IPS-NIHi11 (cell line): ENCODE measurements at places on chromosomes 1 and 21.

GRCh38 chr1:28560886-28561285 lies 8.0 kb downstream of the TRNAU1AP start:
- no peak for DNase-seq

DNA sequence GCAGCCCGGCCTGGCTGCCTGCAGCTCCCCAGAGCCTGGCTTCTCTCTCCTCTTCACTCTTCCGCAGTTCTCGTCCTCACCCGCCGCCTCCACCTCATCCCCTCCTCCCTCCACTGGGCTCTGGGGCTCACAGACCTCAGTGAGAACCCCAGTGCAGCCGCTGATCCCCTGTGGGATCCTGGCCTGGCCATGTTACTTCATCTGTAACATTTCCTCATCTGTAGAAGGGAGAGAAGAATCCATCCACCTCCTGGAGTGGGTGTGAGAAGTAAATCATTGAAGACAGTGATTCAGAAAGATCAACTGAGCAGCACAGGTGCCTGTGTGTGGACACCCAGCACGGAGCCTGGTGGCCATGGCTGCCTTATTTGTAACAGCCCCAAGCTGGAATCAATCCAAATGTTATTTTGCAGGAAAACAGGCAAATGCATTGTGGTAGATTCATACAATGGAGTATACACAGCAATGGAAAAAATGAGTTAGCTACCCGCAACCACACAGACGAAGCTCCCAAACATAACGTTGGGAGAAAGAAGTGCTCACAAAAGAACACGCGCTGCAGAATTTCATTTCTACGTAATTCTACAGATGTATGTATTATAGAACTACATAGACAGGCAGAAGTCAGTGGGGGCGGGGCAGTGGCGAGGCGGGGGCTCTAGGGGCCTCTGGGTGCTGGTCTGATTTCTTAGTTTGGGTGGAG lies 8.7 kb downstream of the LAPTM5 start:
- no peak for DNase-seq

DNA sequence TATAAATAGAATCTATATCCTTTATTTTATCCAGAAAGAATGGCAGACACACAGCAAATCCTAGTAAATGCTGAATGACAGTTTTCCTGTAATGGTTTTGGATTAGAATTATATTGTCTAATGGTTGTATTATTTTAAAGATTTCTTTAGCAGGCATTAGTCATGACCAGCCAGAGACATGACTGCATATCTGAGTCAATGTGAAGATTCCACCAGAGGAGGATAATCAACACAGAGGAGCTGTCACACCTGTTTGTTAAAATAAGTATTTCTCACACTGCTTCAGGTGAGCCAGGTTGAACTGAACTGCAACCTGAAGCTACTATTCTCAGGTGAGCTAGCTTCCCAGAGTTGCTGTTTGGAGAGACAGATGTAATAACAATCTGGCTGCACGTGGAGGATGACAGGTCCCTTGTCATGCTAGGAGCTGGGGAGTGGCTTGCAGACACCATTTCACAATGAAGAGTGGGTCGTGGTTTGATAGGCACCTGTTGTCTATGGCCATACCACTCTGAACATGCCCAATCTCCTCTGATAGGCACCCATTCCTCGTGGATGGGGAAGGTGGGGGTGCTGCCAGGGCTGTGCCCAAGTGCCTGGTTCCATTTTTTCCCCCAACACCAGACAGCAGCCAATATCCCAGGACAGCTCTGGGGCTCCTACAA lies 94.3 kb downstream of the KCNJ6 start:
- no peak for DNase-seq

DNA sequence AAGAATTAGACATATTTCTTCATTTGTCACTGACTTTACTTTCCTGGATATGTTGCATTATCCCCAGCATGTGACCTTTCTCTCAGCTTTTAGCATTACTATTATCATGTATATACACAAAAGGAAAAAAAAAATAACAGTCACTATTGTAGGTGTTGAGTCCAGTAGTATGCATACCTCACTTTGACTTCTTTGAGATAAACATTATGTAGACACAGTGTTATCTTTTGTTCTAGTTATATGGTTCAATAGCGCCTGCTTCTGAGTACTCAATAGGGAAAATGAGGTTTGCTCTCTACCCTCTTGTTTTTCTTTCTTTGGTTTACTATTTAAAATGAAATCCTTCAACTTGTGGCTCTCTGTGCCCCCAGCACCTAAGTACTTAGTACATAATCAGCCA lies 409.6 kb upstream of the PKN2 start:
- DNase-seq: no peak

- no peak for DNase-seq
Measured at GRCh38 chr1:157278383-157279137, 140.4 kb upstream of the ETV3 start.

DNA sequence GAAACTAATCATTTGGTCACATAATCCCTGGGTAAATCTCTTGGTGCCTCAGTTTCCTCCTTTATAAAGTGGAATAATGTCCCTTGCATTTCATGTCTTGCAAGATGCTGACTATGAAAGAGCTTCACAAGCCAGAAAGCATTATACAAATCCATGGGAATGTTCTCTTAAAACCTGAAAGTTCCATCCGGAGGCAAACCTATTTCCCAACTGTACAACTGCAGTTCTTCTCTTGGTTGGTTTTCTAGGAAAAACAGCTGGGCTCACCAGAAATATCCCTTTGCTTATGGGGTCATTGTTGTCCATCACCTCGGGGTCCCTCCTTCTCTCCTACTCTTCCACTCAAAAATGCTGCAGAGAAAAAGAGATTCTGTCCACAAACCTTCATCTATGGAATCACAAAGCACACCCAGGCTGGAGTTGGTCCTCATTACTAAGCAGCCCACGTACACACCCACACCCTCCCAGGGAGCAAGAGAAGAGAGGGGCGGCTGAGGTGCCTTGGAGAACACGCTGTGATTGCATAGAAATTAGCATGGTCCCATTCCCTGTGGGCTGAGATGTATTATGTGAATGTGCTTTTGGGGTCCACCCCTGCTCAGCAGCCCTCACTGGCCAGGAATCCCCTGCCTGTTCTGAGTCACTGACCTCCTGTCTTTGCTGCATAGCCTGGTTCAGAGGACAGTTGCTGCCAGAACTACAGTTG lies 5.0 kb upstream of the PLXNA2 start:
- no peak for DNase-seq

- no peak for DNase-seq
Measured at GRCh38 chr1:72006092-72006491, 276.2 kb downstream of the NEGR1 start.

GRCh38 chr1:238465449-238465848 lies 574.7 kb upstream of the ZP4 start:
- no peak for DNase-seq

GRCh38 chr1:177103005-177103852 lies 61.3 kb downstream of the ASTN1 start:
- DNase-seq: no peak

DNA sequence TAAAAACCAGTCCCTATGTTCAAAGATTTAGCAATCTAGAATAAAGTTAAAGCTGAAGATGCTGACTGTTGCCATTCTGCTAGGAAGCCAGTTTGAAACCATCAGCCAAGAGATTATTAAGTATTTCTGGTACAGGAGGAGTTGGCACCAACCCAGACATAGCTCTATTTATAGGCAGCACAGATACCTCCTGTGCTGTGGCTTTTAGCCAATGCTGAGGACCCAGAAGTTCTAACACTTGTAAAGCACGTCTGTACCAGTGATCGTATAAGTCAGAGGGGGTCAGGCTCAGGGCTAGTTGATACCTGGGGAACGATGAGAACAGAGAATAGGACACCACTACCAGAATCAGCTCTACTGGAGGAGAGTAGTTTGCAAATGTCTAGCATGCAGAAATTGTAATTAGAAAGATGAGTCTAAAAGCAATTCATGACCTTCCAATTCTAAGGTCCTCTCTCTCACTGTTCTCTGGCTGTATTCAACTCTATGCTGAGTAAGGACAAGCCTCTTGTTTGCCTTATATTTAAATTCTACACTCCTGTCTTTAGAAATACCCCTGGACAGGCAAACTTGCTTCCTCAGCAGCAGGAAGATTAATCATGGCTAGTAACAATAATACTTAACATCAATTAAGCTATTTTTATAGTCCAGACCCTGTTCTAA lies 96.8 kb upstream of the PALMD start:
- no peak for DNase-seq

GRCh38 chr1:190478149-190479049 lies 735 bp upstream of the BRINP3 start:
- peak; percentile 34 for DNase-seq

GRCh38 chr1:8422510-8423268 lies 104.8 kb downstream of the SLC45A1 start:
- no peak for DNase-seq

GRCh38 chr21:45421071-45421845 lies 16.3 kb downstream of the COL18A1 start:
- DNase-seq: no peak

DNA sequence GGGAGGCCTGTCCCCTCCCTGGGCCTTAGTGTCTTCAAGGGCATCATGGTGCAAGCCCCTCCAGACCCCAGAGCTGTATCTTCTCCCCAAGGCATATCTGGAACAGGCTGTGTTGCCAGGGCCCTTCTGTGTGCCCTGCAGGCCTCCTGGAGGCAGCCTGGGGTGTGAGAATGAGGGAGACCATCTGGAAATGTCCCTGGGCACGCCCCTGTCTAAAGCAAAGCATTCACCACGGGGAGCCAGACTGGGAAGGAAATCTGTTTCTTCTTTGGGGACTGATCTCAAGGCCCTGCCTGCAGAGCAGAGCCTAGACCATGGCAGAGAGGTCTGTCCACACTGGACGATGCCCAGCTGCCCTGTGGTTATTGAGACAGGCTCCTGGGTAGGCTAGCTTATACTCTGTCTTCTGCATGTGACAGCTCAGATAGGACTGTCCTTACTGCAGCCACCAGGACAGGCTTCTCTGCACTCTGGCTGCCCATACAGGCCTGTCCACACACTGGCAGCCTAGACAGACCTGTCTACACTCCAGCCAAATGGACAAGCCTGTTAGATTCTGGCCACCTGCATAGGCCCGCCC lies 24.6 kb downstream of the PODN start:
- no peak for DNase-seq
